ENCODE measurements at places on chromosomes 11 and 22. TPM values are rescaled to one million over a fixed set of nuclear protein-coding genes. Genes with fewer than 3 reads are reported as not detected.

SEZ6L gene
- polyA plus RNA-seq, result 36.5 TPM

OPCML gene
- 11.6 TPM for polyA plus RNA-seq

RAG2 gene
- not detected for polyA plus RNA-seq

CELSR1 gene
- 0.14 TPM for polyA plus RNA-seq

NF2 gene
- 18.7 TPM for polyA plus RNA-seq

All from neural cell (in vitro differentiated cells).